ENCODE measurements at places on chromosomes 5 and 9.

- DNase-seq, result no peak
These were observed 806.9 kb upstream of the CDH9 start for GRCh38 chr5:27845248-27845647.

GRCh38 chr9:112233769-112234168 is 58.7 kb upstream of the SUSD1 start:
- DNase-seq, result no peak

DNA sequence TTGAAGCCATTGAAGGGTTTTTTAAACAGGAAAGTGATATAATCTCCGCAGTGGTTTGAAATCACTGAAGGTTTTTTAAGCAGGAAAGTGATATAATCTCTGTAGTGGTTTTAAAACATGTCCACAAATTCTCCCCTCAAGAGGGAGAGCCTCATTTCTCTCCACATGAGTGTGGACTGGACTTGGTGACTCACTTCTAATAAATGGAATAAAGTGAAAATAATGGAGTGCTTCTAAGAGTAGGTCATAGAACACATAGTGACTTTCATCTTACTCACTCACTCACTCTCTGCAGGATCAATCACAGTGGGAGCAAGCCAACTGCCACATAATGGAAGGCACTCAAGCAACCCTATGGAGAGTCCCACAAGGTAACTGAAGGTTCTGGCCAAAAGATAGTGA is 12.0 kb downstream of the CTNNAL1 start:
- DNase-seq, result no peak

DNA sequence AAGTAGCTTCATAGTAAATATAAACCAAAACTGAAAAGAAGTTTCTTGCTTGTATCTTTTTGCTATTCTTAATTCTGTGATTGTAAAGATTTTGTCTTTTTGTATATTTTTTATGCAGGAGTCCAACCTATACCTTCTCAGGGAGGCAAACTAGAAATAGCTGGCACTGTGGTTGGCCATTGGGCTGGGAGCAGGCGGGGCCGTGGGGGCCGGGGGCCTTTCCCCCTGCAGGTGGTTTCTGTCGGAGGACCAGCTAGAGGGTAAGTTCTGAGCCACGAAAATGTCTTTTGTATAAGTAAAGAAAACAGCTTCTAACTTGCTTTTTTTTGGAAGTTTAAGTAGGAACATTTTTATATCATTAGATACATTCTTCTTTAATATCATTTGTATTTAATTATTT is 15.4 kb upstream of the PHF2 start:
- no peak for DNase-seq

DNA sequence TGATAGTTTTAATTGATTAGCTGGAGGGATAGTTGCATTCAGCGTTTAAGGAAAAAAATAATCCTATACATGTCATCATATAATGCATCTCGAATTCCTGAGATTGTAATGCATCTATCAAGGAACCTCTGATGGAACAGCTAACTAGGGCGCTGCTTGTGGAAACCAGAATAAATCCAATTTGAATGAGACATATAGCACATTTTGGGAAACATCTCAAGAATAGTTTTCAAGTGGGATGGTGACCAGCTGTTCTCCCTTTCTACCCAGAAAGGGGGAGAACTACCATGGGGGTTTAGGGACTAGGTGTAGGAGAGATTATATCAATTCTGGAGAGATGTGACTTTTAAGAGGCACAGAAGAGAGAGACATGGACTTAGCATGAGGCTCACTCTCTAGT is 319.3 kb upstream of the BRINP1 start:
- DNase-seq, result no peak

GRCh38 chr5:42807722-42808447 is 3.8 kb downstream of the SELENOP start:
- no peak for DNase-seq

DNA sequence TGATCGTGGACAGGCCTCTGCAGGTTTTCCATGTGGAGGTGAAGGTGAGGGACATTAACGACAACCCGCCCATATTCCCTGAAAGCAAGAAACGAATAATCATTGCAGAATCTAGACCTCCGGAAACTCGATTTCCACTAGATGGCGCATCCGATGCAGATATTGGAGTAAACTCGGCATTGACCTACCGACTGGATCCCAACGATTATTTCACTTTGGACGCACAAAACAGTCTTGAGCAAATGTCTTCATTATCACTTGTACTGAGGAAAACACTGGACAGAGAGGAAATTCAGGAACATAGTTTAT is 621 bp downstream of the PCDHA13 start:
- DNase-seq, result no peak

GRCh38 chr5:159104051-159104651 is 4.4 kb upstream of the EBF1 start:
- no peak for DNase-seq

GRCh38 chr5:50744776-50745175 is 78.3 kb downstream of the PARP8 start:
- peak; percentile 34 for DNase-seq

DNA sequence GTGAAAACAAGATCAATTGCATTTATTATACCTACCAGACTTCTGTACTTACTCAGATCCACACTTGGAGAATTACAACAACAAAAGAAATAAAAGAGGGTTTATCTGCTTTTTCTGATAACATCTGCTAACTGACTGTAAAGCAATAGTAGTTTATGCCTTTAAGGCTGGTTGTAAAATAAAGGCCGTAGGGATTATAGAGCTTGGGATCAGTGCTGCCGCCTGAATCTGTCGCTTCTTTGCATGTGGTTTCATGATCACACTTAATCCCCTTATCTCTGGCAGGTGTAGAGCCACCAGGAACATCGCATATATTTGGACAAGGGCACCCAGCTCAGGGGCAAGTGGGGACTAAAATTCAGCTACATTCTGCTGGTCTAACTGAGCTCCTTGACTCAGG is 146.7 kb downstream of the CCDC192 start:
- DNase-seq, result no peak

GRCh38 chr9:94511955-94512265 is 43.0 kb upstream of the PCAT7 start:
- no peak for DNase-seq

- DNase-seq, result no peak
These were observed 52.9 kb upstream of the CD180 start for GRCh38 chr5:67249590-67249895.

GRCh38 chr9:94675008-94675881 is 35.9 kb upstream of the FBP1 start:
- DNase-seq, result no peak

GRCh38 chr9:109770101-109770500 is 9.9 kb upstream of the PALM2AKAP2 start:
- DNase-seq, result no peak

GRCh38 chr9:114763220-114763619 is 42.6 kb downstream of the TNFSF15 start:
- DNase-seq, result no peak

DNA sequence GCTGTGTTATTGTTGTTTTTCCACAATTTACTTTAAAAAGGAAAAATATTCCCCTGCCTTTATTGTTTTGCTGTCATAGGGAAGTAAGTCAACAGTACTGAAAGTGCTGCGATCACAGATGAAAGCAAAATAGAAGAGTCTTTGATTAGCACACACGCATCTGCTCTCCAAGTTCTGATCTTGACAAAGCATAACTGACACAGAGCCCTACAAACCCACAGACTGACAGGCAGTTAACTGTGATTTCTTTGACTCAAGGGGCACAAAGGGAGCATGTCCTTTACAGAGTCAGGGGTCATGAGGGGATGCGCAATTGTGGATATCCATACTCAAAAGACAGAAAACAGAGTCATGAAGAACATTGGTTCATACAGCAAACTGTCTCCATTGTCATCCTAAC is 123.7 kb downstream of the SNCAIP start:
- no peak for DNase-seq

DNA sequence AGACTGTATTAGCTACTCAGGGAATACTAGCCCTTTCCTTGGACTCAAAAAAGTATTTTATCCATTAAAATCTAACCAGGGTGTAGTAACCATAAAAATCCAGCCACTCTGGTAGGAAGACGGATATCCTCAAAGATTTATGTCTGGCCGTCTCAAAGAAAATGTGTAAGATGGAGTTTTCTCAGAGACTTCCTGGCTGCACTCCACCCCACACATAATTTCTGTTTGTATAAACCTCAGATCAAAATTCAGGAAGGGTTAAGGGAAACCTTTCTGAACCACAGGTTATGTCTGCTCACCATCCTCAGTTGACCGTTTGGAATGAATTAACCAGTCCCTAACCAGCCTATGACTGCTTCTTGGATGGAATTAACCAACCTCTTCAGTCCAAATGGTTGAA is 13.8 kb upstream of the SMIM23 start:
- DNase-seq, result no peak

DNA sequence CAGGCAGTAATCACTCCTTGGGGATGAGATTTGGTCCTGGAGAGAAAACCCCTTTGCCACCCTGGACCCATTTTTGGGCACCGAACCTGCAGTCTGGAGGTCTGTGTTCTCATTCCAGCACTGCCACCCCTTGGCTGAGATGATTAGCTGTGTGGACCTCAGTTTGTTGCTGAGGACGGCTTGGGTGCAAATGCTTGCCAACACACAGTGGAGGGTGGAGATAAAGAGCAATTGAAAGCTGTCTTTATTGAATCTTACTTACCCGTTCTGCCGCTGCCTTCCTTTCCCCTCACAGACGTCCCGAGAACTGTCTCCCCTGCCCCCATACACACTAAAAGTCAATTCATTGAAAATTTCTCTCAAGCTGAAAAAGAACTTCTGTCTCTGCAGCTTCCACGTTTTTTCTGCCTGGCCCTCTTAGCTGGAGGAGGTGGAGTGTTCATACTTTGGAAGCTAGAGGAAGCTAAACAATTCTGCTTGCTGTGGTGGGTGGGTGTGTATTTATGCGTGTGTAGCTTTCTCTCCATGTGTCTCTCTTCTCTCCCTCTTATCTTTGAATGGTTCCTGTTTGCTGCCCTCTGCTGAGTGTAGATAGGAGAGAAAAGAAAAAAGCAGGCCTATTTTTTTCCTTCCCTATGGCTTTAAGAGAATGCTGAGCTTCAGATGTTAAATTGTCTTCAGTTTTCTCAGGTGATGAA is 6.6 kb downstream of the GALNT10 start:
- peak; percentile 19 for DNase-seq

DNA sequence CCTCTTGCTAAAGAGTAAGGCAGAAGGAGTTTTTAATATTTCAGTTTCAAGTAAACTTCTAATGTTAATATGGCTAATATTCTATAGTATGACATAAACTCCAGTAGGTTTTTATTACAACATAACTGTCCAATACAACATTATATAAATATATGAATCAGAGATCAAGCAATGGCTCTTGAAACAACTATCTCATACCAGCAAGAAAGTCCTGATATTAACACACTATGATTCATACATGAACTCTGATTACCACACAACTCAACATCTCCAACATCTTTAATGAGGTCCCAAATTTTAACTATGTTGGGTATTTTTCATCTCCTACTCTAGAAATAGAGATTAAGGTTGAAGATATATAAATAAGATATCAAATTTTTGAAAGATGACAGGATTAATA is 878.3 kb downstream of the TLE1 start:
- no peak for DNase-seq

- no peak for DNase-seq
These were observed 14.6 kb upstream of the DAP start for GRCh38 chr5:10775646-10776045.

GRCh38 chr5:139514486-139514856 is 31.9 kb upstream of the STING1 start:
- DNase-seq, result no peak

- no peak for DNase-seq
These were observed 110.6 kb downstream of the MLLT3 start for GRCh38 chr9:20511686-20512085.

GRCh38 chr5:425714-426113 is 17.3 kb upstream of the EXOC3 start:
- DNase-seq, result no peak

DNA sequence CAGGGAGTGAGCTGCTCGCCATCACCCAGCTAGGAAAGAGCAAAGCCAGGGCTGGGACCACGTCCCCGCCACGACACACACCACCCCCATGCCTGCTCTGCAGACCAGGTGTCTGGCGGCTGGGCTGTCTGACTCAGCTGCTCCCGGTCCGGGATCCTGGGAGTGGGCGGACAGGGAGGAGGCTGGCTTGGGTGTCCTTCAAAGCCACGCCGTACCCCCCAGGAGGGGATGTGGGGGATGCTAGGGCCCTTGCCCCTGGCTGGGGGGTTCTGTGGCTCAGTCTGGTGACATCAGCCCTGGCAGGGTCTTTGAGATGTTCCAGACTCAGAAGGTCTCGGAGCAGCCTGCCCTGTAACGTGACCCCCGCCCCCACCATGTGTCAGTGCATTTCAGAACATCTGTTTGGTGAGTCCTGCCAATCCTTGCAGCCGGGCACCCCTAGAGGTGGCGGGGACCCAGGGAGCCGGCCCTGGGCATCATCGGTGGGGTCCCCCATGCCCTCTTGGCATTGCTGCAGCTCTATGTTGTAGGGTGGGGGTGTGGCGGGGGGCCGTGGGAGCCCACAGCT is 62.3 kb downstream of the HMCN2 start:
- DNase-seq, result no peak

GRCh38 chr9:71243951-71244350 is 122.5 kb upstream of the TRPM3 start:
- DNase-seq, result no peak

DNA sequence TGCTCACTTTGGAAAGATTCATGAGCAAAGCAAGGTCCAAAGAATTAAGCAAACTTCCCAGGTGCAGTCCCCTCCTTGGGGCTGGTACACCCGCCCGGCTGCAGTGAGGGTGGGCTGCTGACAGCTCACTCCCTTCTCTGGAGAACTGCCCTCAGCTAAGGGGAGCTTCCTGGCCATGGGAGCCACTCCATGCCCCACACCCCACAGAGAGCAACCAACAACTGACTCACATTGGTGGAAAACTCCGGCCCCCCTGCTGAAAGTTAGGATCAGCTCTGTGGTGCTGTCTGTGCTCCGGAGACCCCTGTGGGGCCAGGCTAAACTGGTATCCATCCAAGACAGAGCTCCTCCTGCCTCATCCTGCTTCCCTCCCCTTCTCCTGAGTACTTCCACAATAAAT is 223.0 kb downstream of the GABBR2 start:
- DNase-seq, result no peak

DNA sequence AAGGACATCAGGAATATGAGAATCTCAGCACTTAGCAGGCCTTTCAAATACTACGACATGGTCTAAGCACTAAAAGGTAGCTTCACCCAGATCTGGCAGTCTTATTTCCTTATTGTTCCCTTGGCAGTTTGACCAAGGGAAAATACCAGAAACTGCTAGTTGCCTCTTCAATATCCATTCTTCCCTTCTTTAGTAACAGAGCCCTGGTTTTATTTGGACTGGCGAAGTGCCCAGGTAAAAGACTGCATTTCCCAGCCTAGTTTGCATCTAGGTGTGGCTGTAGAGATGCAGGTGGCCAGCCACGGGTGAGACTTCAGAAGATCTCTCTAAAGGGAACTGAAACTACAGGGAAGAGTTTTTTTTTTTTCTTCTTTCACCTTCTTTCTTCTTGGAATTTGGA is 21.6 kb downstream of the DMRT2 start:
- DNase-seq, result no peak

All from CD4-positive, alpha-beta T cell treated with Interleukin-12 subunit alpha and Interleukin-12 subunit beta, for 1 hour (primary cell).